CD4-positive, alpha-beta memory T cell (primary cell): ENCODE measurements at places on chromosomes 7 and 10.
A peak's percentile ranks its signal among the peaks of the same experiment; 100 is the strongest.

DNA sequence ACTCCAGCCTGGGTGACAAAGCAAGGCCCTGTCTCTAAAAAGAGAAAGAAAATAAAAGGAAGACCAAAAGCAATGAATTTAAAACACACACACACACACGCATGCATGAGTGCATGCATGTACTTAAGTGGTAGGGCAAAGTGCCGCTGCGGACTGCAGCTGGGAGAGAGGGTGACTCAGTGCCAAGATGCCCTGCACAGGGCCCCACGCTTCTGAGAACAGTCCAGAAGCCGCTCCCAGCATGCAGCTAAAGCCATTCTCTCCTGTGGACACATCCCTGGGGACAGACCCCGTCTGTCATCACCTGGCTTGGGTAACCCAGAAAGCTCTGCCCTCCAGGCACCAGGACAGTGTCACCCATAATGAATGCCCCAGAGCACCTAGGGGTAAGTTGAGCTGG lies 61.0 kb upstream of the MYL10 start:
- no peak for DNase-seq

- no peak for DNase-seq
Observed at GRCh38 chr10:122233857-122234348, 37.2 kb upstream of the BTBD16 start.

GRCh38 chr7:94676431-94676830 lies 20.5 kb upstream of the SGCE start:
- DNase-seq = no peak

- DNase-seq = no peak
Observed at GRCh38 chr7:83072576-83073517, 89.8 kb downstream of the PCLO start.

DNA sequence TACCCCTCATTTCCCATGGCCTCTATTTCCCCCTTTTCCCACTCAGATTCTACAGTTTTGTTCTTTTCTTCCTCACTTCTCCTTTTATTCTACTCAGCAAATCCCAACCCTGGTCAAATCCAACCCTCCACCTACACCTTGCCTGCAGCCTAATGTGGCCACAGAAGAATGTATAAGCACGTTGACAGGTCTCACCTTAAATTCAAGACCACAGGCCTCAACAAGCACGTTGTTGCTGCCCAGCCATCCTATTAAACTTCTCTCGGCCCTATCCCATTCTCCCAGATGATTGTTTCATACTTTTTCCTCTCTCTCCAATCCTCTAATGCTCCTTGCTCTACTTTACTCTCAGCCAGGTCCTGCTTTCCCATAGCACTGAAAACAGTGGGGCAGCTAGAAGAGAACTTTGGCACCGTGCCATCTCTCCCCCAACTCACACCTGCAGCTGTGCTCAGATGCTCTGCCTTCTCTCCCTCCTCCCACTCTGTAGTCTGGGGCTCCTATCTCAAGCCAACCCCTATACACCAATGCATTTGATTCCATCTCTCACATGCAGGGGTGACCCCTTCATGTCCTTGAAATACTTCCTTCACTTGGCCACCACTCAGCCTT lies 6.8 kb upstream of the EIF3A start:
- no peak for DNase-seq

- DNase-seq = no peak
Observed at GRCh38 chr10:35339942-35340341, 3.6 kb downstream of the CCNY start.

- peak; percentile 60 for DNase-seq
Observed at GRCh38 chr10:88582806-88583583, at the start of gene RNLS. RNLS (minus strand) TSS chr10:88583318.

GRCh38 chr10:80463868-80464267 lies 9.8 kb downstream of the TSPAN14 start:
- no peak for DNase-seq
